ENCODE measurements at places on chromosomes 13 and 19.

DNA sequence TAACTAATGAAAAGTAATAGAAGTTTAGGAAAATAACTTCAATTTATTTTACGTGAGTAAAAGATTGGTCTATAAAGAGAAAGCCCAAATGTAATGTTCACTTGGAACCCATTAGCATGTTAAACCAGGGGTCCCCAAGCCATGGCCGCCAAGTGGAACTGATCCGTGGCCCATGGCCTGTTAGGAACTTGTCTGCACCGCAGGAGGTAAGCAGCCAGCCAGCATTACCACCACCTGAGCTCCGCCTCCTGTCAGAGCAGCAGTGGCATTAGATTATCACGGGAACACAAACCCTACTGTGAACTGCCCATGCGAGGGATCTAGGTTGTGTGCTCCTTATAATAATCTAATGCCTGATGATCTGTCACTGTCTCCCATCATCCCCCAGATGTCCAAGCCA is 818.7 kb upstream of the GPC6 start:
- no peak for DNase-seq

DNA sequence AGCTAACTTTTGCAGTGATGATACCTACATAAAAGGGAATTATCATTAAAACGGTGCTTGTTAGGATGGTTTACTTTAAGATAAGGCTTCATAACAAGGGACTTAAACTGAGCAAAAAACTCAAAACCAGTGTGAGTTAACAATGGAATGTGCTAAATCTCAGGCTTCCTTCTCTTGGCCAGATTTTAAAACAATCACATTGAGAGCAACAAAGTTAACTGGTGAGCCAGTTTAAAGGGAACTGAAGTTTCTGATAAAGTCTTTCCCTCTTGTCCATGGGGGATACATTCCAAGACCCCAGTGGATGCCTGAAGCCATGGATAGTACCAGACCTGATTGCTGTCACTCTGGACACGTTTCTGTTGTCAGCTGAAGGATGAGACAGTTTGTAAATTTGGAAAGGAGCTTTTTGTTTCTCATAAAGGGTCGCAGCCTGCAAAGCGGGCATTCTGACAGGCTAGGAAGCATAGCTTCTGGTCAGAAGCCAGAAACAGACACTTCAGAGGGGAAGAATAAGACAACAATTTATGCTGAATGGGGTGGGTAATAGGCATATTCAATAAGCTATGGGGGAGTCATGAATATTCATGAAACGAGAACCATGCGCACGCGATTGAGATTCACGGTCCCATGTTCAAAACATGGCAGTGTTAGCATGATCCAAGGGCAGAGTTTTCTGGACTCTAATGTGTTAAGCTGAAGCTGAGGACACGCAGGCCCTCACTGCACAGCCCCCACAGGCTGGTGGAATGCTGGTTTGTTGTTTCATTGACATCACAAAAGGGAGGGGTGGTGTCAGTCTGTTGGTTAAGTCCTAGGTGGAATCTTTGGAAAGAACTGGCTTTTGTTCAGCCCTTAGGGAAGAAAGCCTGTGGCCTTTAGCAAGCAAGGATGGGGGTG is 150.6 kb upstream of the RNF113B start:
- DNase-seq: no peak

- DNase-seq: no peak
Measured at GRCh38 chr19:37012093-37012745, 66.0 kb upstream of the ZNF420 start.

GRCh38 chr13:91767651-91768050 is 369.2 kb downstream of the GPC5 start:
- no peak for DNase-seq

DNA sequence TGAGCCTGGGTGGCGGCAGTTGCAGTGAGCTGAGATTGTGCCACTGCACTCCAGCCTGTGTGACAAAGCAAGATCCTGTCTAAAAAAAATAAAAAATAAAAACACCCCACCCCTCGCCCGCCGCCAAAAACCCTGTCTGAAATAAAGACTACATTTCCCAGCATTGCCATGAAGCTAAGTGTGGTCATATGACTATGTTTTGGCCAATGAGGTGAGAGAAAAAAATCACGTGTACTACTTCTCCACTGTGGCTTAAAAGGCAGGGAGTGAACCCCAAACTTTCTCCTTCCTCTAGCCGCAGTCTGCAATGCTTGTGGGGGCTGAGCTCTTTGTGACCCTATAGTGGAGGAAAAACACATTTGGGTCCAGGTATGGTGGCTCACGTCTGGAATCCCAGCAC is 54.9 kb downstream of the COLGALT1 start:
- no peak for DNase-seq

DNA sequence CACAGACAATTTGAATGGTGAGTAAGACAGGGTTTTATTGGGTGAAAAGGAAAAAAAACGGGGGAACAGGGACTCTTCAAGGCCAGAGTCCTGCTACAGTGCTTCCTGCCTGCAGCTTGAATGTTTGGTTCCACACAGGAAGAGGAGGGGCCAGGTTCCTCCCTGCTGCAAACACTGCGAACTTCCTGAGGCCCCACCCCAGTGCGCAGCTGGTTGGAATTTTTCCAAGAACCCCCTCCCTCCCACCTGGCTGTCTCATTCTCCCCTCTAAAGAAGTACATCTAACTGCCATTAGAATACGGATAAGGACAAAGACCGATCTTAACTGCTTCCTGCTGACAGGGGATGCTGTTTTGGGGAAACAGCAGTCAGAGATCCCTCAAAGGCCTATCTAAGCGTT is 184.9 kb downstream of the GGACT start:
- DNase-seq: no peak

- DNase-seq: no peak
Measured at GRCh38 chr19:16288544-16288943, 36.1 kb upstream of the KLF2 start.

DNA sequence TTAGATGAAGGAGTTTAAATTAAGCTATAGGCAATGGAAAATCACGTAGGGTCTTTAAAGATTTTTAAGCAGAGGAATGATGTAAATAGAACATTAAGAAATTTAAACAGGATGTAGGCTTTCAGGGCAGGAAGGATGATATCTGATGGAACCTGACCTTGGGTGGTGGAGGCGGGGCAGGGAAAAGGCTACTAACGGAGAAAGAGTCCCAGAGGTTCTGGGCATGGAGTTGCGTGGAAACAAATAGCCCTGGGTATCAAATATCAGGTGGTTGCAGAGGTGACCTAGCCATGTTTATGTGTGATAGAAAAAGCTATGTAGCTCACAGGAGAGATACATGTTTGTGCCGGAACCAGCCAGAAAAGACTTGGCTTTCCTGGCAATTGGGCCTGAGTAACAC is 7.8 kb upstream of the CDK8 start:
- DNase-seq: no peak

DNA sequence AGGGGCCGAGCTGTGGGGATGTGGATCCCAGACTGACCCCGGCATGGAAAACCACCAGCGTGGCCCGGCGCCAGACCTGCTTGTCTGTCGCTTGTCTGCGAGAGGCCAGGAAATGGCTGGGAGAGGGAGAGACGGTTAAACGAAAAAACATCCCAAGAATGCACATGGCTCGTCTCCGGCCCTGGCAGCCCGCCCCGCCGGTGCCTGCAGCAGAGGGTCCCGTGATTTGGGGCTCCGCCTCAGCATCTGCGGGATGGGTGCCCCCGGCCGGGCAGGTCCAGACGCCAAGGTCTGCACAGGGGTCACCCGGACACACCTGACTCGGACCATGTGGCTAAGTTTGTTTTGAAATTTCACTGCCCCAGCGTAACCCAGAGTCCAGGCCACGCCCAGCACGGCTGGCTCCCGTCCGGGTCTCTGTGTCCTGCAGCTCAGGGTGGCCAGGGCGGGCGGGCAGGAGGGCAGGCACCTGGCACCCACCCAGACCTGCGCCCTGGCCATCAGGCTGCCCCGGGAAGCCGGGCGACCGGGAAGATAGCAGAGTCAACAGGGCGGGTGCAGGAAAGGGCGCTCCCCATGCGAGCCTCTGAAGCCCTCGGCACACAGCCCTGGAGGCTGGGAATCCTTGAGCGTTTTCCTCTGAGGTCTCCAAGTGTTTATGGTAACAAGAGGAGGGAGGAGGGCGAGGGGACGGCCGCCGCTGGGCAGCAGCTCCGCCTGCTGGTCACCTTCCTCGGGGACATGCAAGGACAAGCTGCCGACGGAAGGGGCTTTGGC is 103.2 kb downstream of the GADD45B start:
- peak; percentile 56 for DNase-seq

DNA sequence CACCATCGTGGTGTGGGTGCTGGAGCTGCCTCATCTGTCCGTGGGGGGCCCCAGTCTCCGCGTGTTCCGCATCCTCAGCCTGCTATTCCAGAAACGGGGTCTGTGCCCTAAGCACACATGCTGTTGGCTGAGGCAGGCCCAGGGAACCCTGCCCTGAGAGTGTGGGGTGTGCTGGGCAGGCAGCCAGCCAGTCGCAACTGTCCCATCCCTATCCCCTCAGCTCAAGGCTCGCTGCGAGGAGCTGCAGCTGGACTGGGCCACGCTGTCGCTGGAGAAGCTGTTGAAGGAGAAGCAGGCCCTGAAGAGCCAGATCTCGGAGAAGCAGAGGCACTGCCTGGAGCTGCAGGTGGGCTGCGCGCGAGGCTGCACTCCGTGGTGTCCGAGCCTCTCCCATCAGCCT is 21.9 kb downstream of the PLEKHJ1 start:
- DNase-seq: no peak

GRCh38 chr13:41232578-41233480 is 30.5 kb downstream of the MTRF1 start:
- no peak for DNase-seq

- no peak for DNase-seq
Measured at GRCh38 chr13:75467040-75467728, 14.8 kb downstream of the TBC1D4 start.

DNA sequence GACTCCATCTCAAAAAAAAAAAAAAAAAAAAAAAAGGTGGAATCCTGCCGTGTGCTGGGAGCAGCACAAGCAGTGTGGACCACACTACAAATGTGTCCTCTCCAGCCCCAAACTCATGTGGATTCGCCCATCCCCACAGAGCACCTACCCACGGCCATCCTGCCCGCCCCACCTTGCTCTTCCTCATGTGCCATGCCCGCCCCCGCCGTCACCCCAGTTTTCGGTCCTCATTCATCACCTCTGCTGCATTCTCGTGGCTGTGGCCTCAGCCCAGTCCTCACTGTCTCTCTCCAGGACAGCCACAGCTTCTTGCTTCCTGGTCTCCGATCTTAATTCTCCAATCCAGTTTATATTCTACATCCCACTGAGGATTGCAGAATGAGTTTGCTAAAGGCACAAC is 80.0 kb upstream of the TM9SF2 start:
- DNase-seq: no peak

DNA sequence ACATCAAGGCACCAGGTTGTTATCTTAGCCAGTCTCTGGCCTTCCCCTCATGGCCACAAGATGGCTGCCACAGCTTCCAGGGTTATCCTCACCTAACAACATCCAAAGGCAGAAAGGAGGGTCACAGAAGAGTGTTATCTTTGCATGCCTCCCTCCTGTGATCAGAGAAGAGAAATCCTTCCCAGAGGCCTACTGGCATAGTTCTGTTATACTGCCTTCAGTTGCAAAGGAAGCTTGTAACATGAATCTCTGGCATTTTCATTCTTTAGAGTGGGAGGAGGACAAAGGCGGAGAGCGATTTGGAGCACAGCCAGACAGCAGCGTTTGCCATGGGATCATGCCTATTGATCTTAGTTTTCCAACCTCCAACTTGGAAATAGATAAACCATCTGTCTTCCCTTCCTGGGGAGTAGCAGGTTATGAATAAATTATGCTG is 135.7 kb downstream of the DNAJC15 start:
- DNase-seq: no peak

DNA sequence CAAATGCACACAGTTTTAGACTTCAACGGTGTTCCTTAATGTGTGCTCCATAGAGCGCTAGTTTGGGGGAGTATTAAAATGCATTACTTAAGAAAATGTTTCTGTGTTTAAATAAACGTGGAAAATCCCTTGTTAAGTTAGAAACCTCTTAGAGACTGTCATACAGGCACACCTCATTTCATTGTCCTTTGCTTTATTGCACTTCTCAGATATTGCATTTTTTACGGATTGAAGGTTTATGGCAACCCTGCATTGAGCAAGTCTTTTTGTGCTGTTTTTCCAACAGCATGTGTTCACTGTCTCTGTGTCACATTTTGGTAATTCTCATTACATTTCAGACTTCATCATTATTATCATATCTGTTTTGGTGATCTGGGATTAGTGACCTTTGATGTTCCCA is 244.0 kb downstream of the GGACT start:
- DNase-seq: no peak

GRCh38 chr19:2494084-2494446 is 18.1 kb downstream of the GADD45B start:
- DNase-seq: no peak

- no peak for DNase-seq
Measured at GRCh38 chr19:35055715-35056179, 14.2 kb downstream of the HPN start.

GRCh38 chr19:16263141-16263761 is 61.4 kb upstream of the KLF2 start:
- DNase-seq: no peak

- no peak for DNase-seq
Measured at GRCh38 chr19:46482631-46483030, 11.3 kb upstream of the PNMA8A start.

- no peak for DNase-seq
Measured at GRCh38 chr13:110630566-110631119, 15.3 kb downstream of the NAXD start.

DNA sequence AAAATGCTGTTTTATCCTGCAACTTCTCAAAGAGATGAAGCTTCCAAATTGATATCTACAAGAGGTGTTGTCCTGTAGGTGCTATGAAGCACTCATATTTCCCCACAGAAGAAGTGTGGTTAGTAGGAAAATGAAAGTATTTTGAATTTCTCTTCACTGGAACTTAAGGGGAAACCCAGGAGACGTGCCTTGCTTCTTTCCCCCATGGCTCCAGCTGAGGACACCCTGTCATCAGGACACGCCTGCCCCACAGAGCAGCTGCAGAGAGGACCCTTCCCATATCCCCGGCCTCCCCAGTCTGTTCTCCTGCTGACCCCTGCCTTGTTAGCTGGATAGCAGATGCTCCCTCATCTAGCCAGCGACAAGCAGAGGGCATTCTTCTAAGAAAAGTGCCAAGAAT is 371.3 kb downstream of the COG6 start:
- peak; percentile 71 for DNase-seq

DNA sequence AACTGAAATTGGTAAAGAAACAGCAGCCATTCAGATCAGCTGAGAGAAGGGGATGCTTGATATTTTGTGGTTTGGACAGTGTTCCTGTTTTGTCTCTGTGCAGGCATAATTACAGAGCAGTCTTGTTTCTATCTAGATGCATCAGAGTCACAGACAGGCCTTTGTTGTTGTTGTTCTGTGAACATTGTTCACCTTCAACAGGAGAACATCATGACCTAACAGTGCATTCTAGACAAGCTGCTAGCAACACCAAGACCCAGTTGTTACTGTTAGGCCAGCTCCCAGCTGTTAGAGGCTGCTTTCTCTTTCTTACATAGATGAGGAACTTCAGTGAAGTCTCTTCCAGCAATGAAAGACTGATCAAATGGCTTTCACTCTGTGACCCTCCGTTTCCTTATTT is 8.5 kb upstream of the LSR start:
- no peak for DNase-seq

DNA sequence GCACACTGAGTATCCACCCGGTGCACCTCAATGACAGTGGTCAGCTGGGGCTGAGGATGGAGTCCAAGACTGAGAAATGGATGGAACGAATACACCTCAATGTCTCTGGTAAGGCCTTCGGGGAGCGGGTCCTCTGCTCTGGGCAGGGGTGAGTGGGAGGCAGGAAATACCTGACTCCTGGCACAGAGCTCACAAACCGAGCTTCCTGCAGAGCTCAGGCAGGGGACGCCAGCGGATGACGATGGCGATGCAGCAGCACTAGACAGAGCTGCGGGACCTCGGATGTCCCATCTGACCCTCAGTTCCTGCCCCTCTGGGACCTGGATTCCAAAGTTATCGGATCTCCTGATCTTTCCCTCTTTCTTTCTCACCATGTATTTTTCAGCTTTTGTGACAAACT is 3.8 kb downstream of the CD22 start:
- DNase-seq: peak; percentile 16

Data from stimulated activated CD4-positive, alpha-beta T cell treated with anti-CD3 and anti-CD28 coated beads, Interleukin-4, amount 100 ng/mL, for 24 hours (primary cell).